ENCODE measurements at places on chromosomes 3 and 15.

GRCh38 chr3:118059096-118059495 is 975.5 kb downstream of the IGSF11 start:
- DNase-seq, result no peak

DNA sequence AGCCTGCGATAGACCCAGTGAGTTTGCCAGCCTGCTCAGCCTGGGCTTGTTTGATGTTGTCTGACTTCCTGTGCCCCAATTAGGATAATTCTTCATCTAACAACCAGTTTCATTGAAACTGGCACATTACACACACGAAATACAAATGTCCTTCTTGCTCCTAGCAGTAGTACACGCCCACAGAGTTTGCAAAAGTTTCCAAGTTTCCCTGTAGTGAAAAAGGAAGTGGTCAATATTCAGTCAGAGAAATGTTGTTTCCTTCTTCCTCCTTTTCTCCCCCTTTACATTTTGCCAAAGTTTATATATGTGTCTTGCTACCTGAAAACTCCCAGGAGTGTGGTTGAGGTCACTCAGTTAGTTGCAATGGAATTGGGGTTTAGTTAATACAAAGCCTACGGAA is 58.4 kb upstream of the LRTM1 start:
- no peak for DNase-seq

- no peak for DNase-seq
Measured at GRCh38 chr15:96657096-96657495, 326.6 kb downstream of the NR2F2 start.

DNA sequence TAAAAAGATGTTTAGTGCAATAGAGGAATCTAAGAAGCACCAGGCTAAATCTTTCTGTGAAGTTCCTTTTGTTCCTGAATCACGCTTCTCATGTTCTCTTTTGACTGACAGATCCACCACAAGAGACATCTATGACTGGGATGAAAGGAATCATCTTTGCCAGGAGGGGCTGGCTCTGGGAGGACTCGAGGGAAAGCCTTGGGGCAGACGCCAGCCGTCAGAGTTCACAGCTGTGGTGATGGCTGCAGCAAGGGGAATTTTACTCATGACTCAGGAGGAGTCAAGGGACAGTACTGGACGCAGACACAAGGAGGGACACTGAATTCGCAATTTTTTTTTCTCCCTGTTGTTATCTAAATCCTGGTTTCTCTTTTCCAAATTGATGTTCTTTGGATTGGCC is 38.7 kb downstream of the C3orf38 start:
- no peak for DNase-seq

DNA sequence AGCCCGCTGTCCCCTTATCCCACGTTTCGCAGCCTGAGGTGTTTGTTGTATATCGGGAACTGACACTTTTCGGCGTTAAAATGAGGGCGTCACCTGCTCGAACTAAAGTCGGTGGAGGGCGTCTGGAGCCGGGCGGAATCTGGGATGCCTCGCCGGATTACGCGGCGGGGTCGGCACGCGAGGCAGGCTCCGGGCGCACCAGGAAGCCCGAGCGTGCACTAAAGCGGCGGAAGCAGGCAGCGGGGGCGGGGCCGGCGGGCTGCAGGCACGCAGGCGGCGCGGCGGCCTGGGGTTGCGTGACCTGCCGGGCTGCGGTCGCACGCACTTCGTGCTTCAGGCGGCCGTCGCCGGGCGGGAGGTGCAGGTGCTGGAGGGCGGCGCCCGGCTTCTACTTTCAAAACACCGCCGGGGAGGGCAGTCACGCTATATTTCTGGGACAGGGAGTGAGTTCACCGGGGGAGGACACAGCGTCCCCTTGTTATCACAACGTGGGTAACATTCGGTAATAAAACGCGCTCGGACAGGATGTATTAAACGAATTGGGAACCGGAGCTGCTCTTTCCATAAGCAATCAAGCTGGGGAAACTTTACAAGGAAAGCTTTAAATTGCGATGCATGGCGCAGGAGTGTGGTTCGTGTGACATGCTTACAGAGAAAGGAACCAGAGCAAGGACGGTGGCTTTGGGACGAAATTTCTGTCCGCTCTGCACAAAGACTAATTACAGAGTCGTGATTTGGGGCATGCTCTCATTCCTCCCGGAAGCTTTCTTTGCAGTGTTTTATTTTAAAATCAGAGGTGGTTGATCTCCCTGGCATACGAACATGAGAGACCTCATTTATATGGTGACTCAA is 9.1 kb upstream of the LEKR1 start:
- peak; percentile 96 for DNase-seq

DNA sequence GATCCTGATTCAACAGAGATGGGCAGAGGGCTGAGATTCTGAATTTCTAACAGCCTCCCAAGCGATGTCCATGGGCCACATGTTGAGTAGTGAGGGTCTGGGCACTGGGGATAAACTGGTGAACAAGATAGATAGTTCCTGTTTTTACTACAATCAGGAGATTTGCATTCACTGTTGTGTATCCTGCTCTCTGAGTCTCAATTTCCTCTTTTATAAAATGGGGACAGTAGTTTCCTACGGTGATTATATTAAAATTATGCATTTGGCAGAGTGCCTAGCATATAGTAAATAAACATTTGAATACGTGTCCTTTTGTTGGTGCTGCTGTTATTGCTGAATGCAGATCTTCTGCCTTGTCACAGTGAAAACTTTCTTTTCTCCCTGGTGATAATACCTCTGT is 102.5 kb downstream of the MYH15 start:
- DNase-seq, result no peak

DNA sequence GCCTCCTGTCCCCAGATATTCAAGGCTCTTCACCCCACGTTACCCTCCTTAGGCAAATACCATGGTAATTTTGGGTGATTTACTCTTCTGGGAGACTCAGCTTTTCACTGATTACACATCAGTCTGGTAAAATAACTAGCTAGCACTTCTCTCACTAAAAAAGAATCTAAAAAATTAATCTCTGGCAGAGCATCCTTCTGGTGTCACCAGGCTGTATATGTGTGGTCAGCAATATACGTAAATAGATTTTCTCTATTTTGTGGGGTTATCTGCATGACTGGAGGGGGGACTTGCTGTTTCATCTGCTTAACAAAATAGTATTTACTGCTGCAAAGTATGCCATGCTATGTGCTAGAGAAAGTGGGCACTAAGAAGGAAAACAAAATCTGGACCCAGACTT is 45.1 kb downstream of the LRRC28 start:
- DNase-seq, result no peak

DNA sequence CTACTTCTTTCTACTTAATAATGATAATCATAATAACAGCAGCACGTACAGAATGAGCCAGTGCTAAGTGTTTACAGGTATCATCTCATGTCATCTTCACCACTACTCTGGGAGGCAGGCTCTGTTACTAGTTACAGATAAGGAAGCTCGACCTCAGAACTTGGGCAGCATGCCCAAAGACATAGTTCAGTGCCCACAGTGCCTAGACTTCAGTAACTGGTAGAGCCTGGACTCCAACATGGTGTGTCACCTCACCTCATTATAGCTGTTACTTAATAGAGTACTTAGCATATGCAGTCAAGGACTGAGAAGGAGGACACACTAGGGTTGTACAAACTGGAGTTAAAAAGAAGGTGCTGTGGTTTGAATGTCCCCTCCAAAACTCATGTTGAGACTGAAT is 7.6 kb downstream of the GADL1 start:
- no peak for DNase-seq

DNA sequence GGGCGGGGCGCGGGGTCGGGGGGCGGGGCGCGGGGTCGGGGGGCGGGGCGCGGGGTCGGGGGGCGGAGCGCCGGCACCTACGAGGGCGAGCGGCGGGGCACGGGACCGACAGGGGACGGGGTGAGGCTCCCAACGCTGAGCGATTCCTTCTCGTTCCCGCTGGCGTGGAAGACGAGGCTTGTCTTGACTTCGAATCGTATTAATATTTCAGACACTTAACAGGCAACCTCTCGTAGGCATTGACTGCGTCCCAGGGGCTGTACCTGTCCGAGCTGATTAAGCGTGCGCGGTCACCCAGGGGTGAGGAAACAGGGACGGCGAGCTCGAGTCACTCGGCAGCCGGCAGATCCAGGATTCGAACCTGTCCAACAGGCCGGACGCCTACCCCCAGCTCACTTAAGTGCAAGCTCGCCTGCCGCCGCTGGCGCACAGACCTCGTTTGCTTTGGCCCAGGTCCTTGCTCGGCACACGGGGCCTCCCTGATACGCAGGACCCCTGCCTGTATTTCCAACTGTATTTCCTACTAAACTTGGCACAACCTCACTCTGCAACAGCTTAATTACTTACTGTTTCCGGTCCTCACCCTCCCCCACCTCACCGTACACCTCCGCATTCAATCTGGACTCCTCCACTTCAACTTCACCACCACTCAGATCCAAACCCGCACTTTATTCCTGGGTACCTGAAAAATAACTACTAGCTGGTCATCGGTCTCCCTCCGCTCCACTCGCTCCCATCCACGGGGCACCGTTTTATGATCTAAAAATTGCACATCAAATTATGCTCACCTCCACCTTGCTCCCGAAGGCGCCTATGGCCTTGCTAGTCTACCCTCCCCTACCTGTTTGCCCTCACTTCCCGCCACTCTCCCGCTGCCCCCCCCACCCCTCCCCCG is 722 bp upstream of the ZXDC start:
- no peak for DNase-seq

GRCh38 chr3:8743911-8744310 is 10.3 kb downstream of the CAV3 start:
- no peak for DNase-seq

DNA sequence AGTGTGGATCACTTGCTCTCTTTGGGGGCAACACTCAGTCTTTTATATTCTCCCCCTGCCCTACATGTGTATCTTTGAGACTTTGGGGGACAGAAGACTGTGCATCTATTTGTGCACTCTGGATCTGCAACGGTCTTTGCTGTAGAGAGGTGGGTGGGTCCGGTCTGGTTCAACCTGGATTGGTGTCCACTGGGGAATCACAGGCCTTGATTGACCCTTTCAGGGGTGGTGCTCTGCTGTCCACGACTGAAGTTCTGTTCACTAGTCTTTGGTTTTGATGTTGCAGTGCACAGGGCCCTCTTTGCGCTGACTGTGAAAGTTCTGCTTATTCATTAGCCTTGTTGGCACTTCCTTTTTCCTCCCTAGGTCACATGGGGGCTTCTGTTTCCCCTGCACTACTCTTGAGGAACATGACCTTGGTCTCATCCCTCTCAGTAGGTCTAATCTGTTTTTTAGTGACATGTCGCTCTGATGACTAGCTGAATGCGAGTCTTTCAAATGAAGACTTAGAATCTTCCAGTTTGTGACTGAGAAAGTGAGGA is 284.2 kb downstream of the SV2B start:
- DNase-seq, result no peak

DNA sequence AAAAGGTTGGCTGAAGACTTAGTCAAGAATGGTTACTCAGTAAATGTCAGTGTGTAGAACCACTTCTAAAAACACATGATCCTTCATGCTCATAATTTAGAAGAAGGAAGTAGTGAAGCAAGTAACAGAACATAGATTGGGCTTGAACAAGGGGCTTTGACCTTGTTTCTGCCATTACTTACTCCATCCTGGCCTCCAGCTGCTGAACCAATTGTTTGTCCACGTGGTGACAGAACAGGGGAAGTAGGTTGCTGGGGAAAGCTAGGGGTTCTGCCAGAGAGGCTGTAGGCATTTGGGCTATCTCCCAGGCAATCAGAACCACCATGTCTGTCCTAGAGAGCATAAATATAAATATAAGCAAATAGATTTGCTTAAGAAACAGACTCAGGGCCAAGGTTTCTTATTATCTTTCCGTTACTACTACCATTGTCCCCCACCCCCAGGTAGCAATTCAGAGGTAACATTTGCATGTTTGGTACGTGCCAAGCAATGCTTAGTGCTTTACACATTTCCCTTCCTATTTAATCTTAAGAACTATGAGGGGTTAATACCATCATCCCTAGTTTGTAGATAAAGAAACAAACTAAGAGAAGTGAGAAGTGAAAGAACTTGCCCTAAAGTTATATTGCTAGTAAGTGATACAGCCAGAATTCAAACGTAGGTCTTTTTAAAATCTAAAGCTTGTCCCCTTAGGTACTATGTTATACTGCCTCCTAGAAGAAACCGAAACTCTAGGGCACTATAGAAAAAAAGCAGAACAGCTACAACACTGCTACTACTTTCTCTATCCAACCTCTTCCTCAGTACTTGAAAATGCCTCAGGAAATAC is 3.0 kb upstream of the SPG11 start:
- no peak for DNase-seq

DNA sequence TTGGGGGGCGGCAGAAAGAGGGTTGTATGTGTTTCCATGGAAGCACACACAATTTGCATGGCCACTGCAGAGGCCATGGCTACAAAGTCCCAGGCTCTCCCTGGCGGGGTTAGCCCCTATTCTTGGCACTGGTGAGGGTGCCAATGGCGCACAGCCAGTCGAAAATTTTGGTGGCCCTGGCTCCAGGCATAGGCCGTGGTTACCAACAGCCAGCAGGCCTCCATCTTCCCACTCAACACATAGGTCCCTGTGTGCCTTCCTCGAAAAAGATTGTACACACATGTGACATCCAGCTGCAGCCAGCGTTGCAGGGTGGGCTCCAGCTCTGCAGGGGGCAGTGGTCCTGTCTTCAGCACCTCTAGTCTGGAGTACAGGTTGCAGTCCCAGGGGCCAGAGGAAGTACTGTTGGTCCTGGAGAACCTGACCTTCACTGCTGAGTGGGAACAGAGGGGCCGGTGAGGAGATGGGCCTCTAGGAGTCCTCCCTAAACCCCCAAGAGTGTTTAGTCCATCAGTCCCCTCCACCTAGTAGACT is 7.1 kb downstream of the P4HTM start:
- no peak for DNase-seq

DNA sequence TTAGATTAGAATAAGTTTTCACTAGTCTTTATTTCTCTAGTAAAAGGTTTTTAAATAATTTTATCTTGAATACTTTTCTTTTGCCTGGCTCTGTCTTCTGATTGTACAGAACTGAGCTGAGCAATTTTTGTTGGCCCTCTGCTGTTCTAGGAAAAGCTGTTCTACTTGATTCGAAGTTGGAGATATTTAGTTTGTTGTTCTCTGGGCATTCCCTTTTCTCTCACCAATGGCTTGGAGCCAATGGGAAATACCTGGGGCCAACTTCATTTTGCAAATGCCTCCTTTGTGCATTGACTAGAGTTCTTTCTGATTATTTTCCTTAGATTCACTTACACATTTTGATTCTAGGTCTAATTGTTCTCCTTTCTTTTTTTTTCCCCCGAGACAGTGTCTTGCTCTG is 16.5 kb downstream of the ABHD5 start:
- DNase-seq, result no peak

- DNase-seq, result no peak
Measured at GRCh38 chr15:78085928-78086327, 6.4 kb upstream of the SH2D7 start.

GRCh38 chr3:101725194-101725889 is 928 bp downstream of the CEP97 start:
- peak; percentile 27 for DNase-seq

Measured in natural killer cell (primary cell).